ENCODE measurements at places on chromosomes 6 and 20.

DNA sequence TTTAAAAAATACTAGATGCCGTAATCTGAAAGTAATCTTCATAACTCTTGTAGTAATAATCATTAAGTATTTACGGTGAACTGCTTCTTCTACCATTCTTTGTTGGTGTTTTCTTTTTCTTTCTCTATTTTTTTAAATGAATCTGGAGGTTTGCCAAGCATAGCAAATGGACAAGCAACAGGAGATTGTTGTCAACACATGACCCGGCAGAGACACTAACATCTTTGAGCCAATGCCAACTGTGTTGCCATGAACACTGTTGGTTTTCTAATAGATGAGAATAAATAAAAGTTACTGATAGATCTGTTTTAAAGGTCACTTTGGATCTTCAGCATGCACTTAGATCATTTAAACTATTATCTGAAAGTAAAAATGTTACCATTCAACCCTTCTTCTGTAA, 523.6 kb upstream of the EYS start:
- no peak for DNase-seq

DNA sequence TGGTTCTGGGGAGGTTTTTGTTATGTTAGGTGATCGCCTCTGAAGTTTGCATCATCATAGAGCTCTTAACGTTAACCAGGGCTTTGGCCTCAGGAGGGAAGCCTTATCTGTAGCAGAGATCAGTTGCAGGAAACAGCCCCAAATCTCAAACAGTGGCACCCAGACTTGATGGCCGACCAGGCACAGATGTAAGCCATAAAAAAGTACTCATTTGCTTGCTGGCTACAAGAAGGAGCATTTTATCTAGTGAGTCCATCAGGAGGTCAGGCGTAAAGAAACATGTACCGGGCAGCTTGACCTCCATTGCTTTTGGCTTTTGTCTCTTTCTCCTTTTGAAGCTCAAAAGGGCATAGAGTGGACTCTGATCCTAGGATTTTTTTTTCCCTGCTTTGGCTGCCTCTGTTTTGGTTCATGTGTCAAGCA, 122.3 kb downstream of the CCDC170 start:
- DNase-seq, result no peak

DNA sequence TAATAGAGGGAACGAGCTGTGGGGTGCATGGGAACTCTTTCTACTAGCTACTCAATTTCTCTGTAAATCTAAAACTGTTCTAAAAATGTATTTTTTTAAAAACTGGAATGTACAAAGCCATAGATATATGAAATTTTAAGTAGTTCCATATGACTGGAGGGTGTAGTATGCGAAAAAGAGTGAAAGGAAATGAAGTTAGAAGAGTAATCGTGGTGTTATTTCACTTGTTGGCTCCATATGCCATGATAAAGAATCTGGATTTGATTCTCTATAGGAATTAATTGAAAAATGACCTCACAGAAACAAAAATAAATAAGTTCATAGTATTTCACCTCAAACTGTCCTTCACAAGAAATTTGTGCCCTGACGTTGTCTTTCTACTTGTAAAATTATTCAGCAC, 500.2 kb downstream of the TENT5A start:
- no peak for DNase-seq

DNA sequence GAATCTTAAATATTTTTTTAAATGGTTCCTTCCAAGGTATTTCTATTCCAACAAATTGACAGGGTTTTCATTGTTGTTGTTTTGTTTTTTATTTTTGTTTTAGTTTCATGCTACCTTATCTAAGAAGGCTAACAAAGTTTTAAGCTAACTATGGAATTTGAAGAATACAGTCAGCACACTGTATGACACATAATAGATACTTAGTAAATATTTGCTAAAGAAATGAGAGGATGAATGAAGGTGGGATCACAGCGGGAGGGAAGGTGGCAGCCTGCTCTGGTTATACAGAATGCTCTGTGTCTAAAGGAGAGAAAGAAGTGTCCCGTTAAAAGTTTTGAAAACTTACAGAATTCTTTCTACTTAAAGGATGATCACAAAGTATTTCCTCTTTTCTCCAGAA, 43.7 kb upstream of the DST start:
- DNase-seq, result no peak

DNA sequence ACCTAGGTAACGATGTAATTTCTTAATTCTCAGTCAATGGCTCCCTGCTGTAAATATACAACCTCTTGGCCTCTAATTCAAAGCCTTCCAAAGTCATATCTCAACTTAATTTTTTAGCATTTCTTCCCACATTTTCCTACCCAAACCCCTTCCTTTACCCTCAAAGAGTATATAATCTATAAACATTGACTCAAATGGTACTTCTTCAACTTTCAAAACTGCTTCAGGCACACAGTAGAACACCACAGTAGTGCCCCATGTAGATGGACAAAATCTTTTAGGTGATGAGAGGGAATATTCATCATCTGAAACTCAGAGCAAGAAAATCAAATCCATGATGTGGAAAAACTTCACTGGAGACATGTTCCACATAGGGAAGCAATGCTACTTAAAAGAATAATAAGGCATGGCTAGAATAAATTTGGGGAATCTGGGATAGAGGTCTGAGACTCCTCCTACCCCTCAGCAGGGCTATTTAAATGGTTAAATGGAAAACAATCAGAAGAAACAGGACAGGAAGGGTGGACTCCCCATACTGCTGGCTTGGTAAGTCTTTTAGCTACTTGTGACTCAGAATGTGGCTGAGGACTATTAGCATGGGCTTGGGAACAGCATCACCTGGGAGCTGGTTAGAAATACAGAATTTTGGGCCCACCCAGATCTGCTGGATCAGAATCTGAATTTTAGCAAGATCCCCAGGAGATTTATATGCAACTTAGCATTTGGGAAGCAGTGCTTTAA, 6.4 kb downstream of the SLC22A2 start:
- no peak for DNase-seq

- DNase-seq, result no peak
Observed at GRCh38 chr6:45548657-45549515, 171.2 kb upstream of the SUPT3H start.

- no peak for DNase-seq
Observed at GRCh38 chr6:41214559-41215238, 13.4 kb upstream of the TREML4 start.

GRCh38 chr6:73104921-73105320, 120.4 kb downstream of the KHDC1L start:
- no peak for DNase-seq

DNA sequence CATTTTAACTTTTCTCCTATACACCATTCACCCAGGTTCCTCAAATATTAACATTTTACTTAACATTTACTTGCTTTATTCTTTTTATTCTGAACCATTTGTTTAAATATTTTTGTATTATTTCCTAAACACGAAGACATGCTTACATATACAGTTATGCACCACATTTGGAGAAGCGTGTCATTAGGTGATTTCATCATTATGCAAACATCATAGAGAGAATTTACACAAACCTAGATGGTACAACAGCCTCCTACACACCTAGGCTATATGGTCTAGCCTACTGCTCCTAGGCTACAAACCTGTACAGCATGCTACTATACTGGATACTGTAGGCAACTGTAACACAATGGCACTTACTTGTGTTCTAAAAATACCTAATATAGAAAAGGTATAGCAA, 6.6 kb downstream of the TDP2 start:
- no peak for DNase-seq

DNA sequence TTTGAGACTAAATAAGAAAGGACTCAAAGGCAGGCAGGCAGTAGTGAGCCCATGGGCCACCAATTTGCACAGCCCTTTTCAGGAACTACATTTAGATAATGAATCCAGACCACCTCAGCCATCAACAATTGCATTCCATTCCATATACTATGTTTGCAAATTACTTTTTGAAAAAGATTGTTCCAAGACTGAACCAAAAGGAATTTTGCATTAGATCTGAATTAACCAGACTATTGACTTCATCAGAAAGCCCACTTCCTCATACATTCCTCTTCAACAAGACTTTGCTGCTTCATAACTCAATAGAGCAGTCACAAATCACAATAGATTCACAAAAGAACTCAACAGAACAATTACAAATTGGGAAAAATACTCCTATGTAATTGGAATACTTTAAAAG, 229.1 kb downstream of the SIM1 start:
- no peak for DNase-seq

GRCh38 chr6:94254689-94255088, 835.3 kb upstream of the EPHA7 start:
- no peak for DNase-seq

GRCh38 chr6:36169023-36170007, 27.2 kb upstream of the BRPF3 start:
- no peak for DNase-seq

DNA sequence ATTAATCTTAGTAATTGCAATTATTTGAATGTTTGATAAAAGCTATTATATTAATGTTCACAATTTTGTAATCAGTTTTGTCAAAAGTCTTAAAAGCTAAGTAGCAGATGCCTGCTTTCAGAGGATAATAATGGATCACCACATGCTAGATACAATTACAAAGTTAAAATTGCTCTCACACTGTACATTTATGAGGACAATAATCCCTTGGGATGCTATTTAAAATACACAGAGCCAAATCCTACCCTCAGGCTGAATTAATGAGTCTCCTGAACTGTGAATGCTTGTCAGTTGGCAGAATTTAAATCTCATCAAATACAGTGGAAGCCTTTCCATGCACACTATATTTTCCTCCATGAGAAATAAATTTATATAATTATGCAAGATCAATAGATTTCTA, 153.3 kb upstream of the SYNCRIP start:
- DNase-seq, result no peak
